Activated CD8-positive, alpha-beta T cell treated with anti-CD3 and anti-CD28 coated beads, Interleukin-2, amount 10 ng/mL, durations not matched to agents 7 days and 5 days (primary cell): ENCODE measurements at places on chromosomes 5 and 9. TPM values are rescaled to one million over a fixed set of nuclear protein-coding genes. Genes with fewer than 3 reads are reported as not detected.

DMRT3 gene
- not detected for total RNA-seq

GABRP gene
- total RNA-seq: not detected

DROSHA gene
- 69.8 TPM for total RNA-seq

SV2C gene
- total RNA-seq: not detected

GARIN3 gene
- not detected for total RNA-seq

TAF11L12 gene
- not detected for total RNA-seq

PCDHA1 gene
- total RNA-seq: not detected

FABP6 gene
- total RNA-seq: not detected

STC2 gene
- 14.8 TPM for total RNA-seq

ORM2 gene
- total RNA-seq: not detected

QRFP gene
- not detected for total RNA-seq

SLC36A2 gene
- total RNA-seq: not detected

KCNIP1 gene
- total RNA-seq: not detected

GRCh38 chr9:76887951-76888350, 18.0 kb downstream of the PRUNE2 start:
- H3K27me3 ChIP-seq: no peaks in the 10 kb centered on the region
- DNase-seq: no peak
- no peak overlapping the region for H3K4me3 ChIP-seq
- no peaks in the 10 kb centered on the region for H3K4me1 ChIP-seq
- no peaks in the 10 kb centered on the region for H3K36me3 ChIP-seq
- H3K27ac ChIP-seq: no peak overlapping the region

DNA sequence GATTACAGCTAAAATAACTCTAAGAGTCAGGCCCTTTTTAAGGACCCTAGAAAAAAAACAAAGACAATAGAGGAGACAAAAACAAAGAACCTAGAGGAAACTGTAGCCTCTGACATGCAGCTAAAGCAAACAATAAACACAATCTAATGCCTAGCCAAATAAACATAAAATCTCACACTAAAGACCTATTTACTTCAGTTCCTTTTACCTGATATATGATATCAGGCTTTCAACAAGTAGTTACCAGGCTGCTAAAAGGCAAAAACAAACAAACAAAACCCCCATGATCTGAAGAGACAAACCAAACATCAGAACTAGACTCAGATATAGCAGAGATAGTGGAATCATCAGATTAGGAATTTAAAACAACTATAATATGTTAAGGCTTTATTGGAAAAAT, 226.5 kb upstream of the POU5F2 start:
- peaks cover 7% of the 10 kb centered on the region for H3K36me3 ChIP-seq
- no peaks in the 10 kb centered on the region for H3K4me1 ChIP-seq
- no peak for DNase-seq
- no peak overlapping the region for H3K27ac ChIP-seq
- no peaks in the 10 kb centered on the region for H3K27me3 ChIP-seq

DNA sequence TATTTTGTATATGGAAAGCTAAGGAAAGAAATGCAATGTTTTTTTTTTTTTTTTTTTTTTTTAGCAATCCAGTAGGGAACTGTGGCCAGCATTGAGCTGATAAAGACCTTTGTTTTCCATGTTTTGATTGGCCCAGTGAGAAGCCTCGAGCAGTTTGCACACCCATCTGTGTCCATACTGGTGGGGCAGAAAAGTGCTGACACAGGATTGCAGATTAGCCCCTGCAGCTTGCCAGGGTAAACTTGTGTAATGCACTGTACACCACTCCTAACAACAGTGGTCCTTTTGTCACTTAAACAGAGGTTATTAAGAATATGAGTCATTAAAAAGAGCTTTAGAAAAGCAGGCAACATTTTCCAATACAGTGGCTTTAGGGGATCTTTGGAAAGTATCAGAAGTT, 132.8 kb upstream of the CDKN2B start:
- H3K4me1 ChIP-seq: peaks cover 4% of the 10 kb centered on the region
- no peak overlapping the region for H3K4me3 ChIP-seq
- H3K36me3 ChIP-seq: no peaks in the 10 kb centered on the region
- H3K27me3 ChIP-seq: peaks cover 53% of the 10 kb centered on the region
- no peak for DNase-seq

- no peaks in the 10 kb centered on the region for H3K27me3 ChIP-seq
- DNase-seq: no peak
- H3K4me3 ChIP-seq: no peak overlapping the region
- no peak overlapping the region for H3K27ac ChIP-seq
These were observed 733.4 kb downstream of the TLE4 start for GRCh38 chr9:80305136-80305535.

GRCh38 chr5:106113922-106114321, 1556.8 kb downstream of the EFNA5 start:
- H3K4me3 ChIP-seq: no peak overlapping the region
- H3K27me3 ChIP-seq: no peaks in the 10 kb centered on the region

GRCh38 chr9:27367175-27367798, 70.3 kb upstream of the EQTN start:
- DNase-seq: peak; percentile 28
- H3K36me3 ChIP-seq: peaks cover 2% of the 10 kb centered on the region
- H3K27me3 ChIP-seq: peaks cover 5% of the 10 kb centered on the region
- H3K27ac ChIP-seq: peak overlapping the region; percentile 82

- H3K36me3 ChIP-seq: peaks cover 2% of the 10 kb centered on the region
- H3K27me3 ChIP-seq: no peaks in the 10 kb centered on the region
- no peaks in the 10 kb centered on the region for H3K4me1 ChIP-seq
- H3K27ac ChIP-seq: peak overlapping the region; percentile 4
- no peak for DNase-seq
- H3K4me3 ChIP-seq: no peak overlapping the region
These were observed 65.1 kb downstream of the NEK6 start for GRCh38 chr9:124322618-124323432.

GRCh38 chr9:136791516-136792276, 552 bp downstream of the TMEM141 start:
- peaks cover 10% of the 10 kb centered on the region for H3K27me3 ChIP-seq
- H3K4me1 ChIP-seq: peaks cover 51% of the 10 kb centered on the region
- H3K27ac ChIP-seq: peak overlapping the region; percentile 93
- DNase-seq: peak; percentile 74
- peaks cover 7% of the 10 kb centered on the region for H3K36me3 ChIP-seq

- H3K27me3 ChIP-seq: no peaks in the 10 kb centered on the region
- no peaks in the 10 kb centered on the region for H3K4me1 ChIP-seq
- H3K36me3 ChIP-seq: no peaks in the 10 kb centered on the region
- no peak overlapping the region for H3K4me3 ChIP-seq
- H3K27ac ChIP-seq: no peak overlapping the region
These were observed 546.1 kb downstream of the NR2F1-AS1 start for GRCh38 chr5:93034621-93035590.

- peaks cover 54% of the 10 kb centered on the region for H3K27me3 ChIP-seq
- no peaks in the 10 kb centered on the region for H3K36me3 ChIP-seq
- no peak for DNase-seq
These were observed 42.7 kb upstream of the FUBP3 start for GRCh38 chr9:130536701-130537107.

GRCh38 chr5:42228279-42228678, 195.0 kb upstream of the GHR start:
- no peak overlapping the region for H3K4me3 ChIP-seq
- no peak overlapping the region for H3K27ac ChIP-seq
- no peaks in the 10 kb centered on the region for H3K27me3 ChIP-seq
- DNase-seq: no peak

DNA sequence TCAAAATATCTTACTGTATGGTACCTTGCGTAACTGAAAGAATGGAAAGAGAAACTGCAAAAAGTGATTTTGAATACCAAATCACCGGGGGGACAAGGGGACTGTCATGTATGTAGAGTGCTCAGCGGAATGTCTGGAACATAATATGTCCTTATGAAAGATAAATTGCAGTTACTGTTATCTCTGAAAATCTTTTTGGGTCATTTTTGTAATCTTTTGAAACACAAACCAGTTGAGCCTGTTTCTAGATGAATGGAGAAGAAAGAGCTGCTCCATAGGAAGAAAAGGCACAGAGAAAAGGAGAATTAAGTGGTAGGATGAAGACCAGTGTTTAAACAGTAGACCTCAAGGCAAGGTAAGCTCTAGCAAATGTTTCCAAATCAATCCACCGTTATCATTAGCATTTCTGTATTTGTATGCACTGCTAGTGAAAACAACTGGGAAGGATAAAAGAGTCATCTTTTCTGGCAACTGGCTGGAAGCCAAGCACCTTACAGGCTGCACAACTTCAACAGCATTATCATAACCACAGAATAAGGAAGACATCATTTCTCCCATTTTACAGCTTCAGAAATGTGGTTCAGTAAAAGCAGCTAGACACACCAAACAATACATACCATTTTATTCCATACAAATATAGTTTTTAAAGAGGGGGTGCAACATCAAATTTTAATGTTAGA, 158.5 kb downstream of the TRPM3 start:
- no peak overlapping the region for H3K4me3 ChIP-seq
- H3K27me3 ChIP-seq: peaks cover 2% of the 10 kb centered on the region
- no peaks in the 10 kb centered on the region for H3K4me1 ChIP-seq
- DNase-seq: no peak

- DNase-seq: no peak
- no peaks in the 10 kb centered on the region for H3K4me1 ChIP-seq
- H3K36me3 ChIP-seq: no peaks in the 10 kb centered on the region
- no peak overlapping the region for H3K27ac ChIP-seq
- no peaks in the 10 kb centered on the region for H3K27me3 ChIP-seq
These were observed 971.2 kb upstream of the CDH9 start for GRCh38 chr5:28009576-28009975.

GRCh38 chr9:90890146-90890810, 88.7 kb downstream of the SYK start:
- H3K27ac ChIP-seq: no peak overlapping the region
- H3K36me3 ChIP-seq: no peaks in the 10 kb centered on the region
- no peaks in the 10 kb centered on the region for H3K27me3 ChIP-seq

GRCh38 chr9:113611461-113612215, 148.1 kb downstream of the RGS3 start:
- H3K27me3 ChIP-seq: no peaks in the 10 kb centered on the region
- no peak overlapping the region for H3K27ac ChIP-seq
- H3K4me1 ChIP-seq: no peaks in the 10 kb centered on the region
- no peaks in the 10 kb centered on the region for H3K36me3 ChIP-seq

DNA sequence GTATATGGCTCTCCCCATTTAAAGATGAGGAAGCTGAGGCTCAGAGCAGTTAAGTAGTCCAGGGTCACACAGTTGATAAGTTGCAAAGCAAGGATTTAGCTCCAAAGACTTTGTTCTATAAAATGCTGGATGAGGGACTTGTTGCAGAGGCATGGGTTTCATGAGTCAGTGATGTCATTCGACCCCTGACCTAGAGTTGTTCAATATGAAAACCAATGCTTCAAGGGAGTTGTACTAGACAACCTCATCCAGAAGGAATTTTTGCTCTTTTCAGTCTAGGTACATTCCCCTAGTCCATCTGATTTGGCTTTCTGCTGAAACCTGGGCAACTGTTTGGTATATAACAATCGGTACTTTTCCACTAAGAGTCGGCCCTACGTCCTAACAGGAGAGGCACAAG, 550.4 kb downstream of the EBF1 start:
- no peak overlapping the region for H3K27ac ChIP-seq
- no peak overlapping the region for H3K4me3 ChIP-seq
- H3K4me1 ChIP-seq: peaks cover 4% of the 10 kb centered on the region
- H3K36me3 ChIP-seq: no peaks in the 10 kb centered on the region
- DNase-seq: no peak

- H3K27me3 ChIP-seq: no peaks in the 10 kb centered on the region
- no peak overlapping the region for H3K27ac ChIP-seq
- DNase-seq: no peak
- no peaks in the 10 kb centered on the region for H3K36me3 ChIP-seq
- H3K4me1 ChIP-seq: no peaks in the 10 kb centered on the region
These were observed 957.8 kb upstream of the CTNND2 start for GRCh38 chr5:12861886-12862654.

- H3K4me1 ChIP-seq: no peaks in the 10 kb centered on the region
- no peaks in the 10 kb centered on the region for H3K36me3 ChIP-seq
- H3K27ac ChIP-seq: no peak overlapping the region
- DNase-seq: no peak
- no peak overlapping the region for H3K4me3 ChIP-seq
- peaks cover under 1% of the 10 kb centered on the region for H3K27me3 ChIP-seq
These were observed 24.5 kb downstream of the ADAMTS12 start for GRCh38 chr5:33867241-33867640.

DNA sequence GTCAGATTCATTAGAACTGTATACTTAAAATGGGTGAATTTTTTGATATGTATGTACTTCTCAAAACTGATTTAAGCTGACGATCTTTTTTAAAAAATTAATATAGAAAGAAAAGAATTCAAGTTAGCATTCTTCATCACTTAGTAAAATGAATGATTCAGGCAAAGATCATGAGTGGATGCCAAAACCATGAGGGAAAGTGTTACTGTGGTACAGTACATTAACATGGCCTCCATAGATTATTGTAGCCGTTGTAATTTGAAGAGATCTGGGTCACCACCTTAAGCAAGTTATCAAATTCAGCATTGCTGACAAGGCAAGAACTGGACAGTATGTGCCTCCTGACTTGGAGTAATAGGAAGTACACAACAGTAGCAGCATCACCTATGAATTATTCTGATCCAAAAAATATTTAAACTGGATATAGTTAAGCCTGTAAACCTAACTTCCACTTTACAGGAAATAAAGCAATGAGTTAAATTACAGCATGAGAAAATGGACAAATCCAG, 29.7 kb downstream of the C9orf85 start:
- peaks cover 5% of the 10 kb centered on the region for H3K4me1 ChIP-seq
- H3K27me3 ChIP-seq: no peaks in the 10 kb centered on the region
- H3K36me3 ChIP-seq: no peaks in the 10 kb centered on the region

GRCh38 chr9:9746826-9747225, 866.0 kb downstream of the PTPRD start:
- H3K4me1 ChIP-seq: no peaks in the 10 kb centered on the region
- DNase-seq: no peak
- no peak overlapping the region for H3K4me3 ChIP-seq
- no peak overlapping the region for H3K27ac ChIP-seq

GRCh38 chr9:3733039-3733408, 207.2 kb upstream of the RFX3 start:
- H3K4me1 ChIP-seq: peaks cover 10% of the 10 kb centered on the region
- no peak overlapping the region for H3K27ac ChIP-seq
- H3K27me3 ChIP-seq: no peaks in the 10 kb centered on the region
- DNase-seq: no peak
- H3K36me3 ChIP-seq: no peaks in the 10 kb centered on the region

DNA sequence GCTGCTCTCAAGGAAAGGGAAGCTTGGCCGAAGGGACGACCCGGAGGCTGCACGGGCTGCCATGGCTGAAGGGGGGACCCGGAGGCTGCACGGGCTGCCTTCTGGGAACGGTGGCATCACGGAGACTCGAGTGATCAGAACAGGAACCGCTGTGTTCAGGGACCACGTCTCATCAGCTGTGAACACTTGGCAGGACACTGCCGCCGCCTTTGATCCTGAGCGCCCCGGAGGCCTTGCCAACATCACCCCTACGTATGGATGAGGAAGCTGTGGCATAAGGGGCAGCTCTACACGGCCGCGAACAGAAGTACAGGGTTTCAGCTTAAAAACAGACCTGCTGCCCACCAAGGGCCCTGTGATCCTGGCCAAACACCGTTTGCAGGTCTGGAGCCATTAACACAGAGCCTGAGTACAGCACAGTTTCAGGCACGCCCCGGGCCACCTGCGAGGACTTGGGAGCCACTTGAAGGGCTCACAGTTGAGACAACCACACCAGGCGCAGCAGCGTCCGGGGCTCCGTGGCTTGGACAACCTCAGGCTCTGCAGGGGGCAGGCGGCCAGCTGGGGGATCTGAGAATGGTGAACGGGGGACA, 23.9 kb upstream of the TERT start:
- DNase-seq: no peak
- H3K36me3 ChIP-seq: peaks cover 50% of the 10 kb centered on the region
- no peak overlapping the region for H3K27ac ChIP-seq
- H3K27me3 ChIP-seq: peaks cover 3% of the 10 kb centered on the region
- H3K4me3 ChIP-seq: no peak overlapping the region

- peaks cover 10% of the 10 kb centered on the region for H3K36me3 ChIP-seq
- H3K27ac ChIP-seq: peak overlapping the region; percentile 80
- DNase-seq: no peak
- no peaks in the 10 kb centered on the region for H3K27me3 ChIP-seq
- peak overlapping the region; percentile 87 for H3K4me3 ChIP-seq
These were observed 422 bp upstream of the TRIM32 start for GRCh38 chr9:116686693-116687073.
